ENCODE measurements at places on chromosomes 2 and 18.

- DNase-seq, result no peak
These were observed 21.9 kb upstream of the ICOS start for GRCh38 chr2:203914546-203915182.

DNA sequence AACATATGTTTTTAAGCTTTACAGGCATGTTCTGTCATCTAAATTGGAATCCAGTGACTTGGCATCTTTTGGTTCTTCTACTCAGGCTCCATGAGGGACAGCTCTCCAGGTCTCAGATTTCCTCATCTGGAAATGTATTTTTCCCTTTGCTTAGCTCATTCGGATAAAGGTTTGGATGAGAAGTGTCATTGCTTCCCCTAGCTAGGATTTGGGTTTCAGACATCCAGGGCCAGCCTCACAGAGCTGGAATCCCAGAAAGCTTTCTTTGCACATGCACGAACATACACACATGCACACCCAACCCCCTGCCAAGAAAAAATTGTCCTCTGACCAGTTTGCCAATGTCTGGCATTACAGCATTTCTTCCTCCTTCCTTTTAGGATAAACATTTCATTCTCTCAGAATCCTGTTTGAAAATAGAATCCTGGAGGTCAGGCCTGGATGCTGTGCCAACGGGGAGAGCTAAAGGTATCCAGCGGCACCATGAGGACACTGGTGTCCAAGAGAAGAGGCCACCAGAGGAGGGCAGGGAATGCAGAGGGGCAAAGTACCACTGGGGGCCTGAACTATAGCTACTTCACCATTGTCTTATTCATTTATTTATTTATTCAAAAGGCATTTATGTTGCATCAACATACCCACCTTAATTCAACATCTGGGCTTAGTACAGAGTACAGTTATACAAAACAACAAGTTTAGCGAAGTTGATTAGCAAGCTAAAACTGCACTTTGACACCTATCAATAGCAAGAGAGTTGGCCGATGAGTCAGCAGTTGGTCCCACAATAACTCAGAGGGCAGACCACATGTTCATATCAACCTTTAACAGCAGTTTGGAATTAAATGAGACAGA lies 97.9 kb upstream of the ATL2 start:
- no peak for DNase-seq

- DNase-seq, result no peak
These were observed 218.7 kb upstream of the SMAD2 start for GRCh38 chr18:48149020-48149685.

- DNase-seq, result no peak
These were observed at the start of gene IGFBP2 for GRCh38 chr2:216632952-216633615. Gene IGFBP2 (plus strand): TSS chr2:216633420. CDS start chr2:216633524, 104 bp downstream.

- no peak for DNase-seq
These were observed 117.6 kb upstream of the CXCR4 start for GRCh38 chr2:136235546-136235945.

DNA sequence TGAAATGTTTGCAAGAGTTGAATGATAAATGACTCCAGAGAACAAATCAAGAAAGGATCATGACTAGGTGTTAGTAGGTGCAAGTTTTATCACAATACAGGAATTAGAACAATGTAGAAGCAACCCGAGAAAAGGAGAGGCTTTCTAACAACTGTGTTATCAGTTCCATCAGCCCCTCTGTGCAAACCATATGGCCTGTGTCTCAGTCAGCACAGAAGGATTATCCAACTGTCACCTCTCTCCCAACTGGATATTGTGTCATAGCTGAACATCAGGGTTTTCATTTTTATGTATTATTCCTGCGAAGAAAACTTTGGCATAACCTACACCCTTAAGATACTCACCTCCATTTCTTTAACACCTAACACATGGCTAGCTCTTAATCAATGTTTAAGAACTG lies 321.6 kb upstream of the RND3 start:
- no peak for DNase-seq

DNA sequence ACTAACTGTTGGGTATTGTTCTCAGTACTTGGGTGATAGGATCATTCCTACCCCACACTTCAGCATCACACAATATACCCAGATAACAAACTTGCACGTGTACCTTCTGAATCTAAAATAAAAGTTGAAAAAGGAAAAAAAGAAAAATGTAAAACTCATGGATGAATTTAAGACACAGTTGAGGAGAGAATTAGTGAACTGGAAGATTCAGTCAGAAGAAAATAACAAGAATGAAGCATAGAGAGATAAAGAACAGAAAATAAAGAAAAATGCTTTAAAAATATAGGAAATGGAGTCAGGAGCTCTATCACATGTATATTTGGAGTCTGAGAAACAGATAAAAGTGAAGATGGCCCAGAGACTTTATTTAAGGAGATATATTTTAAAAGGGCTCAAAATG lies 90.4 kb upstream of the SALL3 start:
- DNase-seq, result no peak

DNA sequence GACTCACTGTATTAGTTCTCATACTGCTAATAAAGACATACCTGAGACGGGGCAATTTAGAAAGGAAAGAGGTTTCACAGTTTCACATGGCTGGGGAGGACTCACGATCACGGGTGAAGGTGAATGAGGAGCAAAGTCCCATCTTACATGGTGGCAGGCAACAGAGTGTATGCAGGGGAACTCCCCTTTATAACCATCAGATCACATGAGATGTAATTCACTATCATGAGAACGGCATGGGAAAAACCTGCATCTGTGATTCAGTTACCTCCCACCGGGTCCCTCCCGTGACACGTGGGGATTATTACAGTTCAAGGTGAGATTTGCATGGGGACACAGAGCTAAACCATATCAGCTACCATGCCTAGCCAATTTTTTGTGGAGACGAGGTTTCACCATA lies 168.2 kb downstream of the NEDD4L start:
- no peak for DNase-seq

DNA sequence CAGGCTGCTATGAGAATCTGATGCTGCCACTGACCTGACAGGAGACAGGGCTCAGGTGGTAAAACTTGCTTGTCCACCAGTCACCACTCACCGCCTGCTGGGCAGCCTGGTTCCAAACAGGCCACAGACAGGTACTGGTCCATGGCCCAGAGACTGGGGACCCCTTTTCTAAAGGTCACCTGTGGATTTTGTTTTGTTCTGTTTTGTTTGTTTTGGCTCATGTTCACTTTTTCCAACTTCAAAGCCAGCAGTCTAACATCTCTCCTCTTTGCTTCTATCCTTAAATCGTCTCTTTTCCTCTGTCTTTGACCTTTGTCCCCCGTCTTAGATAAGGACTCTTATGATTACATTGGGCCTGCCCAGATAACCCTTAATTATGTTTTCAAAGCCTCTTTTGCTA lies 3.3 kb upstream of the CERKL start:
- no peak for DNase-seq

DNA sequence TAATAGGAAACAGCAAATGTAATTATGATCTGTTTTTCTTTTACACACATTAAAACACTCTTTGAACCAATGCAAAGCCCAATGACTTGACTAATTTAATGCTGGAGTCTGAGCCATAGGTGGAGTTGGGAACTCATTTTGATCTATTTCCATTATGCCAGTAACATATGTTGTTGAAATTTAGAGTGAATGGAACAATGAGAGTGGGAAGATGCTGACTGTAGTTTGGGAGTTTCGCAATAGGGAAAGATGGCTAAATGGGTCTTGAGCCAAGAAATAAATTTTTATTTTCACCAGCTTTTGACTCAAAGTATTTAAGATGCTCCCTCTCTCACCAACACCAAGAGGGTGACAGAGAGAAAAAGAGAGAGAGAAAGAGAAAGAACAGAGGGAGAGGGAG lies 246.7 kb downstream of the DLGAP1 start:
- DNase-seq, result no peak

DNA sequence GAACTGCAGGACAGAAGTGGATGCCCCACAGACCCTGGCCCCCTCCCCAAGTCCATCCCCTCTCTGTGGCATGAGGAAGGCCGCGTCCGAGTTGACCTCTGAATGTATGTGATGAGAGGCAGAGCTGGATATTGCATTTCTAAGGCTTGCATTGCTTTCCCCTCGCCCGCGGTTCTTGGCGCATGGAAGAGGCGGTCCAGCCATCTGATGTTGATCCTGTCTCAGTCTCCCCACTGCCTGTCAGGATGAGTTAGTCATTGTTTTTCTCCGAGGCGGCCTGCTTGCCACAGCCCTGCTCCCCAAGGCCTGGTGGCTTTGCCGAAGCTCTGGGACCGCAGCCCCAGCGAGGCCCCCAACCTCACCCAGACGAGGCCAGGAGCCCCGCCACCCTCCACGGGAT lies 88.6 kb downstream of the SMAD7 start:
- DNase-seq, result no peak

- DNase-seq, result no peak
These were observed 705 bp downstream of the EFR3B start for GRCh38 chr2:25042321-25043240.

DNA sequence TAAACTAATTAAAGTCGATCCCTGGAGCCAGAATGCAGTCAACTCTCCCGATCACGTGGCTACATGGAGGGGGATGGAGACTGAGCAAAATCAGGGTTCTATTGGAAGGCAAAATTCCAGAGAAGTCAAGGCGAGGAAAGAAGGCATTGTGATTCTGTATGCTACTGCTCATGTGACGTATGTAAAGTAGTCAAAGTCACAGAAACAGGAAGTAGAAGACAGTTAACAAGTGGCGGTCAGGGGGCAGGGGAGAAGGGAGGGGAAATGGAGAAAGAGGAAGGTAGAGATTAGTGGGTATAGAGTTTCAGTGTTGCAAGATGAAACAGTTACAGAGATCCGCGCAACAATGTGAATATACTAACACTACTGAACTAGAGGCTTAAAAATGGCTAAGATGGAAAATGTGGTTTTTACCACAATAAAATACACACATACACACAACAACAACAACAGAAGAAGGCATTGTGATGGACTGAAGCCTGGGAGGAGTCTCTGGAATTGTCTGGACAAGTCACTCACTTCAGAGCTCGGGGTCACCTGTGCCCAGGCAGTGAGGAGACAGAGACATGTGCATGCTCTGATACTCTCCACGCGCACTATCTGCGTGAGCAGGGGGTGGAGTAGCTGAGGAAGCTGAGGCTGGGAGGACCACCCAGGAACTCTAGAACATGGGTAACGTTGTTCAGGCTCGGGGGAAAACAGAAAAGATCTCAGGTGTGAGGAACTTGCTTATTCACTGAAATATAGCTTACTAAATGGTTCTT lies 89.9 kb upstream of the CDCA7 start:
- no peak for DNase-seq

DNA sequence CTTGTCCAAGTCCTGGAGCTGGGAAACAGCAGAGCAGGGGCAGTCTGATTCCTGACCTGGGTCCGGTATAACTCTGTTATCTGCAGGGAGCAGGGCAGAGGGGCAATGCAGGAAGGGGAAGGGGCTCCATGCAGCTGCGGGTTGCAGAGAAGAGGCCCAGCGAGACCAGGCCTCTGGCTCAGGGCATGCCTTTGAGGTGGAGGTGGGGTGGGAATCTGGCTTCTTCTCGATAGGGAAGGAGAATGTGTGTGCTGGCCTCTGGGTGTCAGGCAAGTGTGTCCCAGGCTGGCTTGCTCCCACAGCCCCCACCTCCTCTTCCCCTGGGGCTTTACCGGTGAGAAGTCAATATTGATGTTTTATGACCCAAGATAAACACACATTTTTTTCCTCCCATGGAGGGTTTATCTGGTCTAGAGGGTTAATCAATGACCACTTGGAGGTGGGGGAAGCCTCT lies 187.1 kb upstream of the HAAO start:
- no peak for DNase-seq

Measured in activated T-helper 1 cell treated with anti-CD3 and anti-CD28 coated beads, Interleukin-2, amount 50 U/mL, for 16 hours (primary cell).